ENCODE measurements at places on chromosomes 13 and 19.

GRCh38 chr13:33730619-33731018 lies 87.3 kb upstream of the RFC3 start:
- no peak for DNase-seq

DNA sequence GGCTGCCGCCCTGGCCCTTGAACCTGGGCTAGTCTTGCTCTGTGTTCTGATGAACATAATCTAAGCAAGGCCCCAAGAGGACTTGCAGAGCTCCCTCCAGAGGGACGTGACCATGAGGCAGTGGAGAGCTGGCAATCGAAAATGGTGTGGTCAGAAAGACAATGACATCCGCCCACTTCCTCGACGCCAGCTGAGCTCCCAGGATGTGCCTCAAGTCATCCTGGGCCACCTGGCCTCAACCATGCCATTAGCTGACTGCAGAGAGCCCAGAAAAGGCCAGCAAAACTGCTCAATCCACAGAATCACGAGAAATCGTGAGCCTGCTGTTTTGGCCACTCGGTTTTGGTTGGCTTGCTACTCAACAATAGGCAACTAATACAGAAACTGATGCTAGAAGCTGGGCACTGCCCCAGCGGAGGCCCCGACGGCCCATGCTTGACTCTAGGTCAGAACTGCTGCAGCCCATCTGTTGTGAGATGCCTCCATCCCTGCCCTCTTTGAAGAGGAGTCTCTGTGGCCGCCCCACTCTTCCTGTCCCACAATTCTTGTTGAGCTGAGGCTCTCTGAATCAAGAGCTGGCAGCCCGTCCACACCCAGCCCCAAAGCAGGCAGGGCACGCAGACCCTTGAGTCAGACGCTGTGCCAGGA lies 53.3 kb downstream of the STK24 start:
- no peak for DNase-seq

DNA sequence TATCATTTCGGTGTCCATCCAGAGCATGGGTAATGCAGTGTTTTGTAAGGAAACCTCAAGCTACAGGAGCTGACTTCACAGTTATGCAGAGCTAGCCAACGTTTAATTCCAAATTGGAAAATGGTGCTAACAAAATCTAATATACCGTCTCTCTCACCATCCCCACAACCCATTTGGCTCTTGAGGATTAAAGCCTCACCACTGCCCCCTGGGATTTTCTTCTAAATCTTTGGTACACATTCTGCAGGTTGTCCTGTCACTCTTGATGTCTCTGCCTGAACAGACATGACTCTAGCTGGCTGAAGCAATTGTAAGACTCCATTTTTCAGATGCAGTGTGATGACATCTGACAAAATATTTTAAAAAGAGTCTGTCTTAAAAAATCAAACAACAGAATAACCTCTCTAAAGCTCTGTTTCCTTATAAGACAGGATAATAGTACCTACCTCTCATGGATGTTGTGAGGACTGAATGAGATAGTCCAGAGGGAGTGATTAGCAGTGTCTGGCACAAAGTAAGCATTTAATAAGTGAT lies 451.8 kb downstream of the SUCLA2 start:
- DNase-seq, result no peak

DNA sequence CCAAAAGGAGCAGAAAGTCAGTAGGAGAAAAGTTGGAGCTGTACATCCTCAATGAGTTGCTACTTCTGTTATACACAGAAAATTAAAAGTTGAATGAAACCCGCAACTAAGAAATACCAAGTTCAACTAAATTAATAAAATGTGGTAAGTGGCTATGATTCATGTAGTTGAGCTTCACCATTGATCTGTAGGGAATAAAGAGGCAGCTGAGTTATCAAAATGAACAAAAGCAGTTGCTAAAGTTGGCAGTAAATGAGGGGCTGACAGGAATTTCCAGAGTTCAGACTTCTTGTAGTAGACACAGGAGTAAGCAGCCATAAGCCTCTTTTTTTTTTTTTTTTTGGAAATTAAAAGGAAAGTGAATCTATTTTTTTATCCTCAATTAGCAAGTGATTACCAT lies 234.6 kb downstream of the POSTN start:
- DNase-seq, result no peak

- DNase-seq, result no peak
These were observed 5.8 kb downstream of the GMIP start for GRCh38 chr19:19637523-19638251.

DNA sequence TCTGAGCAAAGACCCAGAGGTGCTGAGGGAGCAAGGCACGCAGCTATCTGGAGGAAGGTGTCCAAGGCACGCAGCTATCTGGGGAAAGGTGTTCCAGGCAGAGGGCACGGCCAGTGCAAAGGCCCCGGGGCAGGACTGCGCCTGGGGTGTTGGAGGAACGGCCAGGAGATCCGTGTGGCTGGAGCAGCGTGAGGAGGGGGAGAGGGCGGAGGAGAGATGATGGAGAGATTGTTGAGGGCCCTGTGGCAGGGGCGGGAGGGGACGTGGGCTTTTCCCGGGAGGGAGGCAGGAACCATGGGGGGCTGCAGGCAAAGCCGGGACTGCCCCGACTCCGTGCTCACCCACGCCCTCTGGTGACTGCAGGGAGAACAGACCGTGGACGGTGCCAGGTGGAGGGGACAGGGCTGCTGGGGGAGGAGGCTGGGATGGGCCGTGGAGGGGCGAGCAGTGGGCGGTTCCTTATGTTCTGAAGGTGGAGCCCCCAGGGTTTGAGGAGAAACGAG lies 13.3 kb upstream of the MISP start:
- DNase-seq, result no peak

DNA sequence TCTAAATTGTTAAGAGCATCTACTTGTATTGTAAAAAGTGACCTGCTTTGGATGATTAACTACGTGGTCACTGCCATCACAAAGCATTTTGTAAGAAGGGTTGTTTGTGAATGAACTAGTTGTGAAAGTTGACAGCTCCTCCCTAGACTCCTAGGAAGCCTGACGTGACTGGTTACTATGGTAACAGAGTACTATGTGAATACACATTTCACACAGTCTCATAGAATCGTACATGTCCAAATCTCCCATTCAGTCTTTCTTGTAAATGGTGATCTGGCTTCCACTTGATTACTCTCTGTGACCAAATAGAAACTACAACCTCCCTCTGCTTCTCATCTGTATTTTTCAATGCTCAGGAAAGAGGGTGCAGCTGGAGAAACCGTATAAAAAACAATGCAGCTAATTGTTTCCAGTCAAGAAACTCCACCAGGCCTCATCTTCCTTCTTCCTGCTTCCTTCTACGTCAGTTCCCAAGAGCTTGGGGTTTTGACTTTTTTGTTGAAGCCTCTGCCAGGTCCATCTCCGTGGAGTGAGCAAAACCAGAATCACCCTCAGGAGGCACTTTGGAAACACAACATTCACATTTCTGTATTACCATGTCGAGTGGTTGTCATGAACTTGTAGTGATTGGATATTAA lies 83.4 kb downstream of the GPC6 start:
- peak; percentile 10 for DNase-seq

- DNase-seq, result no peak
These were observed 30.8 kb upstream of the PEPD start for GRCh38 chr19:33552191-33552927.

- DNase-seq, result no peak
These were observed 927 bp upstream of the SDHAF1 start for GRCh38 chr19:35993923-35994598.

DNA sequence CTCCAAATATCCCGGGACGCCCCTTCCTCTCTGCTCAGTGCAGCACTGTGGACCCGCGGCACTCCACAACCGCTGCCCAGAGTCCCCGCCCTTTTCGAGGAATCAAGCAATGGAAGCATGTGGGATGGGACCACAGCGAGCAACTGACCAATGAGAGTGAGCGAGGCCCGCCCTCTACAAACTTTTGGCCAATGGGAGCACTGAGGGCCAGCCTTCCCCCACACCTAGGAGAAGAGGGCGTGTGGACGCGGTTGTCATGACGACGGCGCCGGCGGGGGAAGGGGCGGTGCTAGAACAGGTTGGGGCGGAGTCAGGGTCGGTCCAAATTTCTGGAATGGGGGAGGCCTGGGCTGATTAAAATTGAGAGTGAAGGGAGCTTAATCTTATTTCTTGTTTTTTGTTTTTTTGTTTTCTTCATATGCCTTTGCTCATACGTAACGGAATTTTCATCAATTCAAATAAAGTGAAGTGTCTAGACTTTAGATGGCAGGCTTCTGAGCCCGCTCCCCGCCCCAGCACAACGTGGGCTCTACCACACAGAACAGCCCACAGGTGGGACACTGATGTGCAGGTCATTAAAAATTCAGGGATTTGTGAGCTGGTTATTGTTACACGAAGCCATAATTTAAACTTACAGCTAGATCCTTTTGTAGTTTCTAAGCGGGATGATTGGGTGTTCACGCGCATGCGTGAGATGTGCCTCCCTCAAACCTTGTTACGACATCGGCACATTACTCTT lies at the start of gene DNAAF3:
Gene DNAAF3 (minus strand): TSS at position 84 of the 739 bp plus-strand sequence. CDS start 200 bp downstream, outside the sequence.
- peak; percentile 98 for DNase-seq

DNA sequence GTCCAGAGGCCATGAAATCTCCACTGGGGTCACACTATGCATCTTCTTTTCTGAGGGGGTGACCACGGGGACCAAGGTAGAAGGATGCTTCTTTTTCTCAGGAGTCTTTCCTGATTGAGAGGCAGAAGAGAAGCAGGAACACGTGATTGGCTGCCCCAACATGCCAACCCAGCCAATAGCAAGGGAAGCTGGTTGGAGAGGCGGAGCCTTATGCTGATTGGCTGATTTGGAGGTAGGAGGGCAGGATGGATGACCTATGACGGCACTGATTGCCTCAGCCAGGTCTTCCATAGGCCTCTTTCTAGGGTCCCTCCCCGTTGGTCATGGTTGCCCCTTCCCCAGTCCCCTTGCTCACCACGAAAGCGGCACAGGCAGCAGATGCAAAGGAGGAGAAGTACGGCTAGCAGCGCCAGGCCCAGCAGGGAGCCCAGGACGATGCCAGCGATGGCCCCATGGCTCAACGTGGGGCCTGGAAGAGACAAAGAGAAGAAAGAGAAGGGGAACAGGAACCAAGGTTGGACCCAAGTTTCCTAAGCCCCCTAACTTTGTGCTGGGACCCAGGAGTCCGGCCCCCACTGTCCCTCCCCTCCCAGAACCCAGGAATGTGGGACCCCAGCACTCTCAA lies 8.0 kb downstream of the VSIG10L start:
- DNase-seq, result no peak

GRCh38 chr13:112703449-112704284 lies 13.8 kb downstream of the ATP11A start:
- no peak for DNase-seq
